Transverse colon (tissue), 4 donors: ENCODE measurements at places on chromosomes 12 and 14.

GRCh38 chr14:31038521-31039166 lies 12.5 kb upstream of the STRN3 start:
- no peak for DNase-seq
- no peak overlapping the region for H3K4me3 ChIP-seq
- peaks cover under 1% of the 10 kb centered on the region for H3K4me1 ChIP-seq
- no peak overlapping the region for H3K27ac ChIP-seq
- no peaks in the 10 kb centered on the region for H3K36me3 ChIP-seq

- no peaks in the 10 kb centered on the region for H3K36me3 ChIP-seq
- H3K27me3 ChIP-seq = no peaks in the 10 kb centered on the region
- no peak for DNase-seq
- no peaks in the 10 kb centered on the region for H3K4me1 ChIP-seq
- H3K4me3 ChIP-seq = no peak overlapping the region
These were observed 81.6 kb upstream of the FAR2 start for GRCh38 chr12:29067430-29067829.

GRCh38 chr14:61832783-61833182 lies 70.6 kb downstream of the SNAPC1 start:
- H3K27me3 ChIP-seq = no peaks in the 10 kb centered on the region
- H3K4me3 ChIP-seq = no peak overlapping the region
- DNase-seq = no peak

GRCh38 chr12:127145929-127146789 lies 1120.8 kb upstream of the TMEM132C start:
- H3K27me3 ChIP-seq = no peaks in the 10 kb centered on the region
- H3K36me3 ChIP-seq = no peaks in the 10 kb centered on the region
- peak overlapping the region; percentile 48 for H3K4me3 ChIP-seq
- peaks cover 9% of the 10 kb centered on the region for H3K4me1 ChIP-seq

DNA sequence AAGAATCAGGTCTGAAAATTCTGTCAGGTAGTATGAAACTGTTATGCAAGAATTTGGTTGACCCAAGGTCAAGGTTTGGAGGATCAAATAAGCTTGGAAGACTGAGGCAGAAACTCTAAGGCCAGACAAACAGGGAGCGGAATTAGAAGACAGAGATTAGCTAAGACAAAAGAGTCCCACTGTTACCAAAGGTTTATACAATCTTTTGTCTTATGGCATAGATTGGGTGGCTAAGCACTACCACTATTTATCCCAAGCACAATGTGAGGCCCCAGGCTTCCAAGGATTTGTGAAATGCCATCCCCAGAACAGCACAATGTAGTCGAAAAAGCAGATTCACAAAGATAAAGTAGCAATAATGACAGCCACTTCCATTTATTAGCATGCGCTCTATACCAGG lies 311.2 kb downstream of the SEC23A start:
- no peaks in the 10 kb centered on the region for H3K27me3 ChIP-seq
- H3K4me1 ChIP-seq = no peaks in the 10 kb centered on the region
- H3K4me3 ChIP-seq = no peak overlapping the region
- no peak overlapping the region for H3K27ac ChIP-seq
- DNase-seq = no peak

DNA sequence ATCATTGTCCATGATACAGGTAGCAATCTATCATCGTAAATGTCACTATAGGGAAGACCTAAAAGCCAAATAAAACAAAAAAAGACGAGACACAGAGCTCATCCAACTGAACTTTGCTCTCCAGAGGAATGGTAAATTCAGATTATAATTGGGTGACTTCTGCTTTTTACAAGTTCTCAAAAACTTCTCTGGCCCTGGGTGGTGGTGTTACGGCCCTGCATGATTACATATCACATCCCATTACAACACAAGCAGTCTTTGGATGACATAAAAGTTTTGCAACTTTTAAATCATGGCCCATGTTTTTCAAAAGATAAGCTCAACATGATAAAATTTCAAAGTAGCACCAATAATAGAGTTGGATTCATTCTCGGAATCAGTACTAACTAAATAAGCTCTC lies 299.6 kb downstream of the DIO2 start:
- no peak overlapping the region for H3K27ac ChIP-seq
- H3K4me3 ChIP-seq = no peak overlapping the region
- H3K4me1 ChIP-seq = no peaks in the 10 kb centered on the region
- H3K27me3 ChIP-seq = no peaks in the 10 kb centered on the region
- no peak for DNase-seq

DNA sequence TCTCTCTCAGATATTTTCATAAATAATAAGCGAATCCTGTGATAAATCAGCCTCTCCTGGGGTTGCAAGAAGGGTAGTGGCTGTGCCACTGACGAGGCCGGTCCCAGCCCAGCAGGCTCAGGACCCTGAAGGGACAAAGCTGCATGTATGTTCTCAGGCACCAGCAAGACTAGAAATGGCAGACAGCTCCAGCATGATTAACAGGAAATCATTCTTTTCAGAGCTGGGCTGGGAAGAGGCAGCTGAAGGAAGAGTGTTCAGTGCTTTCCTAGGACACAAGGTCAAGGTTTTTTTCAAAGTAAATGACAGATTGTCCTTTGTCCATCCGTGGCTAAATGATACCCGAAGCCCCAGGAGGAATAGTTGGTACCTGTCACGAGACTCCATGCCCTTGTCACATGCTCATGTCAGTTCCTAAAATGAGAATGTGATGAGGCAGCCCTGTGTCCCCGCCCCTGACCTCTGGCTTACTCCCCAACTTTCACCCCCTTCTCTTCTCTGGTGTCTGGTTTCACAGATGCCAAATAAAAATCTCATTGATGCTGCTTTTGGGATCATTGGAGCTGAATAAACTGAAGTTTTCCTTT lies 65.1 kb downstream of the PPP1R36 start:
- H3K4me1 ChIP-seq = peaks cover 12% of the 10 kb centered on the region
- DNase-seq = no peak
- H3K27ac ChIP-seq = peak overlapping the region; percentile 39
- H3K27me3 ChIP-seq = no peaks in the 10 kb centered on the region

DNA sequence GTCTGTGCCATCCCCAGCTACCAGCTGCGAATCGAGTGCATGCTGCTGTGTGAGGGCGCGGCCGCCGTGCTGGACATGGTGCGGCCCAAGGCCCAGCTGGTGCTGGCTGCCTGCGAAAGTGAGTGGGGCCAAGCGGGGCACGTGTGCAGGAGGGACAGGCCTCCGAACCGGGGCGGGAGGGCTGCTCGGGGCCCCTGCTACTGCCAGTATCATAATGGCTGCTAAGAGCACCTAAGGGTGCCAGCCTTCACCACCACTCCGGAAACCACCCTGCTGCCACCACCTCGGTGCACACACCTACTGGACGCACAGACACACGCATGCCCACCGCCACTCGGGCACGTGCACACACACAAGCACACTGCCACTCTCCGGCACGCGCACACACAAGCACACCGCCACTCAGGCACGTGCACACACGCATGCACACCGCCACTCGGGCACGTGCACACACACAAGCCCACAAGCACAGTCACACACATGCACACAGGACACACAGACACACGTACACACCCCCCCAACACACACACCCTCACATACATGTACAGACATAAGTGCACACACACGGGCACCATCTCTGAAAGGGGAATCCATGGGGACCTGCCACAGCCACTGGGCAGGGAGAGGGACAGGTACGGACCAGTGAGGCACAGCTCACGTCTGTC lies 13.8 kb upstream of the ADSS1 start:
- H3K36me3 ChIP-seq = peaks cover 41% of the 10 kb centered on the region
- H3K4me3 ChIP-seq = no peak overlapping the region
- DNase-seq = no peak

GRCh38 chr12:97275728-97276590 lies 186.6 kb upstream of the RMST start:
- H3K4me1 ChIP-seq = no peaks in the 10 kb centered on the region
- H3K4me3 ChIP-seq = no peak overlapping the region
- no peak overlapping the region for H3K27ac ChIP-seq
- no peaks in the 10 kb centered on the region for H3K36me3 ChIP-seq
- no peaks in the 10 kb centered on the region for H3K27me3 ChIP-seq

GRCh38 chr14:87030197-87030596 lies 962.8 kb downstream of the GALC start:
- no peak overlapping the region for H3K27ac ChIP-seq
- DNase-seq = no peak
- no peak overlapping the region for H3K4me3 ChIP-seq
- H3K27me3 ChIP-seq = no peaks in the 10 kb centered on the region
- H3K4me1 ChIP-seq = no peaks in the 10 kb centered on the region
- H3K36me3 ChIP-seq = no peaks in the 10 kb centered on the region

DNA sequence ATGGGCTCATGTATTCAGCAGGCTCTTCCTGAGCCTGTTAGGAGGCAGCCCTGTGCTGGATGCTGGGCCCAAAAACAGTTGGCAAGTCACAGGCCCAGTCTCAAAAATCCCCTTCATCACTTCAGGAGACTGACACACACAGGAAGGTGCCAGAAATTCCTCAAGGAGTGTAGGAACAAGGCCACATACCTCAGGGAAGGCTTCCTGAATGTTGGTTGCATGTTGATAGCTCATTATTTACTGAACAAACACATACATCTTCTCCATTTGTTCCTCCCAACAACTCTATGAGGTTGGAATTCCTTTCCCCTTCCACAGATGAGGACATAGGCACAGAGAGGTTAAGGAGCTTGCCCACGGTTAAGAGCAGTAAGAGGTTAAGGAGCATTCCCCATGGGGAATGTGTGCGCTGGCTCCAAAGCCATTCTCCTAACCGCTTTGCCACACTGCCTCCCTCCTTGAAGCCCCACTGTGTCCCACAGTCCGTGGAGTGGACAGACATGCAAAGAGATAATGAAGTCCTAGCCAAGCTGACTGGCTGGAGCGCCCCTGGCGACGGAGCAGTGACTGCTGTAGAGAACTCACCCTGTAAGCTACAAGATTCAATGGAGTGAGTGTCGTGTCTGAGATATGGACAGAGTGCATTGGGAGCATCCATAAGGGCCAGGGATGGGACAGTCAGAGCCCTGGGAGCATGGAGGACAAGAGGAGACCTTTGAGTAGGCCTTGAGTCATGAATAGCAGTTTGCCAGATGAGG lies 3.3 kb downstream of the HHIPL1 start:
- DNase-seq = no peak
- H3K36me3 ChIP-seq = no peaks in the 10 kb centered on the region
- peaks cover 26% of the 10 kb centered on the region for H3K27me3 ChIP-seq
- H3K4me3 ChIP-seq = no peak overlapping the region

DNA sequence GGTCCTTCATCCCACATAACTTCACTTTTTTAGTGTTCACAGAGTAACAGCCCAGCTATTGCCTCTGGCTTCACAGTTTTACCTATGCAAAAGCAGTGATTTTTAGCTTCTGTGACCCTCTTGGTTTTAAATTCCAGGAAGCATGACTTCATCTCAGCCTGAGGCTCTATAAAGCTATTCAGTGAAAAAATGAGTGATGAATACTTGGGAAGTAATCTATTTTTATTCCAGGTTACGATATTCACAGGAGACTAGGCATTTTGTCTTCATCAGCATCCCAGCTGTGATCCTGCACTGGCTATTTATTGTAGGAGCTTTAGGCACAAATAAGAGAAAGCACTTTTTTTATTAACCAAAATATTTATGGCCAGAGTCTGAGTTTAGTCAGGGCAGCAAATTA lies 164.8 kb downstream of the SNAPC1 start:
- no peaks in the 10 kb centered on the region for H3K4me1 ChIP-seq
- DNase-seq = no peak

DNA sequence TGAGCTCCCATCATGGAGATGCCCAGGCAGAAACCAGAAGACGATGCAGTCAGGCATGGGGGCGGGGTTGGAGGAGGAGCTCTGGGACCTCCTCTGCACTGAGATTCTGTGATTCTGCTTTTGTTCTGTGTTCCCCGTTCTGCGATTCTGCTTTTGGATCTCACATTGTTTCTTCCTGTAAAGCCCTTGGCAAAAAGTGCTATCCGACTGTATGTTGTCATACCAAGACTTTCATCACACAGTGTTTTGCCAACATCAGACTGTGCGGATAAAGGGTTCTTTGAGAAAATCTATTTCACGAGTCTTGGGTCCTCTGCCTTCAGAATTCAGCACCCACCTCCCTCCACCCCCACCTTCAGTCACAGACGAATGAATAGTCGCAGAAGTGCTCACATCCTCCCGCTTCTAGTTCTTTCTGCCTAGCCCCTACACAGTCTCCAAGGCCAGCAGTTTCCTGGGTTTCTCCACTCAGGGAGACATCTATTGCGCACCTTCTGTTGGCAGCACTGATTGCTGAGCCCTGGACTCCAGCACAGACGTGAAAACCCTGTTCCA lies 24.7 kb upstream of the PWP1 start:
- no peak overlapping the region for H3K27ac ChIP-seq
- no peaks in the 10 kb centered on the region for H3K4me1 ChIP-seq
- H3K27me3 ChIP-seq = no peaks in the 10 kb centered on the region
- H3K36me3 ChIP-seq = no peaks in the 10 kb centered on the region
- H3K4me3 ChIP-seq = no peak overlapping the region

DNA sequence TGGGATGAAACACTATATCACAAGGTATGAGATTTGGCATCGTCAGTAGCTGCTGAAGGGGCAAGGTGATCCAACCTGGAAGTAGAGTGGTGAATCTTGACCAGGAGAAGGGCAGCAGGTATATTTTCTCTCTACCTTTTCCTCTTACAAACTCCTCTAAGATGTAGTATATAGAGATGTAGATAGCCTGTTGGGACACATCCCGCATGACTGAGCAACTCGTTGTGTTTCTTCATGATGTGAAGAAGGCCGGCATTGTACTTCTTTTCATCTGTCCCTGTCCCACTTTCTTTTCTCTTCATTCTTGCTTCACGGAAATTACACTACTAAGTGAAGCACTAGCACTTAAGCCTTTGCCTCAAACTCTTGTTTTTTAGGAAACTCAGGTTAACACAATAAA lies 7.3 kb upstream of the CFAP54 start:
- no peak for DNase-seq
- no peak overlapping the region for H3K4me3 ChIP-seq
- H3K27ac ChIP-seq = no peak overlapping the region
- no peaks in the 10 kb centered on the region for H3K27me3 ChIP-seq

DNA sequence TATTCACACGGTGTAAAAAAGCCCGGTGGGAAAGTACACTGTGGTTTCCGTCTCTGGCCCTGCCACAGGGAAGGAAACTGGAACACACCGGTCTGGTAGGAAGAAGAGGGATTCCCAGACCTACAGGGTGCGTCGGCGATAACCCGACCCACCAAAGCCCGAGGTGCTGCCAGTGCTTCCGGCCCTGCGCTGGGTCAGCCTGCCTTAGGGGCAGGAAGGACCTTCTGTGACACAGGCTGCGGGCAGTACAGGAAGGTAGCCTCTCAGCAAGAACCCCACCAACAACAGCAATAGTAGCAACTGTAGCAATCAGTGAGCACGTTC lies 169.5 kb upstream of the FKBP4 start:
- no peaks in the 10 kb centered on the region for H3K36me3 ChIP-seq
- no peak overlapping the region for H3K27ac ChIP-seq
- DNase-seq = no peak
- H3K4me1 ChIP-seq = no peaks in the 10 kb centered on the region
- no peak overlapping the region for H3K4me3 ChIP-seq

- H3K4me3 ChIP-seq = no peak overlapping the region
- H3K27me3 ChIP-seq = no peaks in the 10 kb centered on the region
- no peaks in the 10 kb centered on the region for H3K36me3 ChIP-seq
- H3K27ac ChIP-seq = no peak overlapping the region
These were observed 73.1 kb upstream of the AMN1 start for GRCh38 chr12:31801872-31802271.
